ENCODE measurements at places on chromosomes 16 and 17.

GRCh38 chr17:46117117-46117516 lies 76.1 kb downstream of the KANSL1 start:
- no peak for DNase-seq

- DNase-seq: no peak
Measured at GRCh38 chr17:78665387-78665951, 88.3 kb upstream of the DNAH17 start.

GRCh38 chr17:9576521-9577372 lies at the start of gene CFAP52:
TSS of gene CFAP52 (plus strand) at chr17:9576642. CDS start at chr17:9576696, 54 bp downstream.
- DNase-seq: peak; percentile 37

DNA sequence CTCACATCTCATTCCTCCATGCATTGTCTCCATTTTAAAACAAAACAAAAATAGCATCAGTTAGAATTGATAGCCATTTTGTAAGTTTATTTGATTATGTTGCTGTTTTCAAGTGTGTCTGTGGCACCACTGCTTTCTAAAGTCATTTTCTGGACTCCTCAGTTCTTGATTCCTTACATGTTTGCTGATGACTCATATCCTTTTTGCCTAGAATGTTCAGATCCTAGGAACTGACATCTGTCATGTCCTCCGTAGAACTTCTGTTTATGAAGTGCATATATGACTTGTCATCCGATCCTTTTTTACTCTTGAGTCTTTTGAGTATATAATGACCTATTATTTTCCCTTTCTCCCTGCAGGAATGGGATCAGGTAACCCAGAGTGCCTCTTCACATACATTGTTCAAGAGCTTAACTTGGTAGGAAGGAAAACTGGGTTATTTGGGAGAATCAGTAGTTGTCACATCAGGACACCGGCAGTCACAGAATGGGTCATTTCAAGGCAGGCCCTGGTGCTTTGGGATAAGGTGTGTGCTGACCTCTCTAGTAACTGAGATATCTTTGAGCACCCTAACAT lies 69.2 kb downstream of the MAP2K4 start:
- DNase-seq: no peak

- no peak for DNase-seq
Measured at GRCh38 chr16:47562366-47562765, 101.2 kb downstream of the PHKB start.

DNA sequence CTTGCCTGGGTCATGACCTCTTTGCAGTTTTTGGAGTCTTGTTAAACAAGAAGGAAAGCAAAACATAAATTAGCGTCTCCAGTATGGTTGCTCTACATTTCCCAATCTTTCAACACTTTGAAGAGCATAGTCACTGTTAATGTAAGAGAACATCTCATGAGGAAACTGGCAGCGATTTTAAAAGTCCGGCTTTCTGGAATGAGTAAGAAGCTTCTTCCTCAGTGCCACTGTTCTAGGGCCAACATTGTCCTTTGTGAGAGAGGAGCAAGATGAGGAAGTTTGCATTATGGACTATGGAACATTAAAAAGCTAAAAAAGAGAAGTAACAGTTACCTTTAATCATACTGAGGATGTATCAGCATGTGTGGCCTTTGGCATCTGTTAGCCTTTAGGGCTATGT lies 73.1 kb downstream of the WNT3 start:
- no peak for DNase-seq

DNA sequence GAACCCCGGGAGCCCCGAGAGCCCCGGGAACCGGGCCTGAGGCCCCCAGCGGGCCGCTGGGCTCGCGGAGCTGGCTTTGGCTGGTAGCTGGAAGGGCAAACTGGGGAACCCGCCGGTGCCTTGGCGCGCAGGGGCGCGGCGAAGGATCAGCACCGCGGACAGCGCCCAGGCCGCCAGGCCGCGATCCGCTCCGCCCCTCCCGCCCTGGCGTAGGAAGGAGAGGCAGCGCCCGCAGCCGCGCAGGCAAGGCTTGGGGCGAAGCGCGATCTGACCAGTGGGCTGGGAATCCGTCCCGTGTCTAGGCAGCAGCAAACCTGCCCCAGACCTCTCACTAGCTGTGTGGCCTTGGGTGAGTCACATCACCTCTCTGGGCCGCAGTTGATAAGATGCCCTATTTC lies 331 bp upstream of the CCDC92B start:
- DNase-seq: peak; percentile 90

- DNase-seq: no peak
Measured at GRCh38 chr16:23847948-23848347, 12.2 kb downstream of the PRKCB start.

DNA sequence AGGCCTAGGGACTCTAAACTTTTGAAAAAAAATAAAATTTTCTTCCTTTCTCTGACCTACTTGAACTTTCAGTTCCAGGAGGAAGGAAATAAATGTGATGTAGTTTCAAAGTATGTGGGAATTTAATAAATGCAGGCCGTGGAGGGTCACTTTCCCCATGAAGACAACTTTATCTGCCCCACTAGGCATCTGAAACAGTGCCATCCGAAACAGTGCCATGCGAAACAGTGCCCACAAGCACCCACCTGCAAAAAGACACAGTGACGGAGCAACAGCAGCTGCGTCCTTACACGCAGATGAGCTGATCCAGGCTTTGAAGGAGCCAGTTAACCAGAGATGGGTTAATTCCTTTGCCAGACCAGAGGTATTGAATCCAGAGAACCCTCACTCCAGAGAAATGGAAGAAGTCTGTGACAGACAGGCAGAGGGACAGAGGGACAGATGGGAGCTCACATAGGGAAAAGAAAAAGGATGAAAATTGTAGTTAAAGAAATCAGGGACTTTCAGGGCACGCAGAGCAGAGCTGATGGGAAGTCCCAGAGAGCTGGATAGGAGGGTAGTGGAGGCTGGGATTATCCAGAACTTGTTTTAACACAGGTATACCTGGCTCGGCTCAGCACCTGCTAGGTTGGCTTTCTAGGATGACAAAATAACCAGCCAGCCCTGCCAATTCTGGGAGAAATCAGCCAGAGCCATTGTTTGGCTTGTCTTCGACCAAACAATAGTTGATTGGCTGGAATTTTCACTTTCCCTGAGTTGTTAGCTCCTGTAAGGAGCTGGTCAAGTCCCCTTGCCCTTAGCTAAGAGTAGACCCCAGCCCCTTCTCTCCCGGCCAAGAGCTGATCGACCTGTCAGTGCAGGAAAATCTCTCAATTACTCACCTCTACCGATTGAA lies 17.1 kb upstream of the HOXB13 start:
- DNase-seq: no peak

GRCh38 chr16:11793840-11794239 lies 3.2 kb downstream of the ZC3H7A start:
- no peak for DNase-seq

- no peak for DNase-seq
Measured at GRCh38 chr16:3190949-3191353, 2.9 kb downstream of the OR1F1 start.

GRCh38 chr17:11094331-11094730 lies 146.7 kb upstream of the SHISA6 start:
- no peak for DNase-seq

GRCh38 chr16:19601083-19601976 lies 45.8 kb downstream of the VPS35L start:
- DNase-seq: no peak

DNA sequence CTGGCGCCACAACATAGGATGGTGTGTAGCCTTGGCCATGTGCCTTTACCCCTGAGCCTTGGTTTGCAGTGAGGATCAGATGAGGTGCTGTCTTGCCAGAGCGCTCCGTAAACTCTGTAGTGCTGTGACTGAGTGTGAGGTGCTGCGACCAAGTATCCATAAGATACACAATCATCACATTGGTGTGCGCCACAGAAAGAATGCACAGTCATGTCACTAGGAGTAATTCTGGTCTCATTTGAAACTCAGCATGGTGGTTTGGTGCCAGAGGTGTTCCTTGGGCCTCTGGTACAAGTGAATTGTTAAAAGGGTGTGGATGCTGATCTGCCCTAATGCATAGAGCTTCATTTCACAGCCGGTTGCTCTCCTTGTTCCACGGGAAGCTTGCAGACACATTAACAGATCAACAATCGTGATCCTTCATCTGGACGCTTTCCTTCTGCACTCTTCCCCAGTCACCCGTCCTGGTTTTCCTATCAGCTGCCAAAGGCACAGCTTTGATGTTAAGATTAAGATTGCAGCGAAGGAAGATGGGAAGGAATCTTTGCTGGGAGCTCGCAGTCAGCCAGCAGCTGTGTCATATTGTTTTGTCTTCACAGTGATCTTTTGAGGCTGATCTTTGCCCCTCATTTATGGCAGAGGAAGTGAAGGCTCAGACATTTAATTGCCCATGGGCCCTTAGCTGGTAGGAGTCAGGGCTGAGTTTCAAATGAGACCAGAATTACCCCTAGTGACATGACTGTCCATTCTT lies 79.1 kb downstream of the KSR1 start:
- no peak for DNase-seq

GRCh38 chr16:72021043-72021442 lies 12.5 kb downstream of the DHODH start:
- DNase-seq: peak; percentile 38

GRCh38 chr17:27356091-27356705 lies 62.3 kb downstream of the WSB1 start:
- no peak for DNase-seq

Data from 8988T (cell line).